H7 (cell line): ENCODE measurements at places on chromosomes 4 and X. TPM values are rescaled to one million over a fixed set of nuclear protein-coding genes. Genes with fewer than 3 reads are reported as not detected.

HMX1 gene
- 2.0 and 4.4 TPM in 2 replicates for total RNA-seq

GRCh38 chrX:94401426-94401825 is 727.4 kb downstream of the FAM133A start:
- no peak for DNase-seq

DNA sequence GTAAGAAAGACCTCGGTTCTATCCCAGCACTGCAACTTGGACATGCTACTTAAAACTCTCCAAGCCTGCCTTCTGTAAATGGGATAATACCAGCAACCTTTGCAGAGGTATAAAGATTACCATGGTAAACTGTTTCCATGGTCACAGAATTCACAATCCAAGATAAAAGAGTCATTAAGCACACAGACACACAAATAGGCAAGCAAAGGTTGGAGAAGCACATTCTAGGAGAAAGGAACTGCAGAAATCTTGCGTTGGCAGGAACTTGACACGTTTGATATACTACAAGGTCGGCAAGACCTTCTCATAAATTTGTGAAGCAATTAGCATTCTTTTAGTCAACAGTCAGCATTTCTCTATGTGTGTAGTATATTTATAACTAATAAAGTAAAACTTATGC is 12.3 kb upstream of the CHRNA9 start:
- DNase-seq: no peak

DNA sequence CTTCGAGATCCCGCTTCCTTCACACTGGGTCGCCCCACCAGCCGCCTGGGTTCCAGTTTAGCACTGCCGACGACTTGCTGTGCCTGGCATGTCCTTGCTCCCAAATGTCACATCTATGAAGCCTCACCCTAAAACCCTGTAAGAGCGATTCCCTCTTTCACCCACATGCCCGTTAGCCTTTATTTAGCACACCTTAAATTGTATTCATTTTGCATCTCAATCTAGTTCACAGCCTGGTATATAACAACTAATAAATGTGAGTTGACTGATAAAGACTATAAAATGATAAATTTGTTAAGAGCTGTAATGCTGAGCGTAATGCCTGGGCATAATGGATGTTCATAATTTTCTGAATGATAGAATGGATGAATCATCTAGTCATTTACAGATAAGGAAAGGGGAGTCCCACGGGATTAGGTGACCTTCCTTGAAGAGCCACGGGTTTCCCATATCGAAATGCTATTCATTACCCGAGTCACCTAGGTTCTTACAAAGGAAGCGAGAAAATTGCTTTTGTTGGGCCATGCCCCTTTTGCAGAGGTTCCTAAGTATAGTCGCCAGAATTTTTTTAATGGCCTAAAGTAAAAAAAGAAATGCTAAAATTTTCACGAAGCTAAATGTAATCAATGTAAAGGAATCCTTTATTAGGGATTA is 1.1 kb upstream of the AP1S2 start:
- DNase-seq: no peak

DNA sequence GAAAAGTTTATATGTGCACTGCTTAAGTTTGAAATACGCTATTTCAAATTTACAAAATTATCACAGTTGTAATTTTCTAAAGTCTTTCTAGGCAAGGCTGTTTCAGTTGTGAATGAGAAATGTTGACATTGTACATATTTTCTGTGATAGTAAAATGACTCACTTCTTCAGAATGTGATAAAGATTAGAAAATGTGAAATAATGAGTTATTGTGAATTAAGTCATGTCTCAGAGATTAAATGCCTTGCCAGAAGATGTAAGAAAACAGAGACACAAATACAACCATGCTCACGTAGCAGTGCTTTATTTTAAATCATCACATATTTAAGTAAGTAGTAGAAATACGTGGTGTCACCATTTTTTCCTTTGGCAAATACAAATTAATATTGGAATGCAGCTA is 768 bp downstream of the CLCN4 start:
- no peak for DNase-seq

DNA sequence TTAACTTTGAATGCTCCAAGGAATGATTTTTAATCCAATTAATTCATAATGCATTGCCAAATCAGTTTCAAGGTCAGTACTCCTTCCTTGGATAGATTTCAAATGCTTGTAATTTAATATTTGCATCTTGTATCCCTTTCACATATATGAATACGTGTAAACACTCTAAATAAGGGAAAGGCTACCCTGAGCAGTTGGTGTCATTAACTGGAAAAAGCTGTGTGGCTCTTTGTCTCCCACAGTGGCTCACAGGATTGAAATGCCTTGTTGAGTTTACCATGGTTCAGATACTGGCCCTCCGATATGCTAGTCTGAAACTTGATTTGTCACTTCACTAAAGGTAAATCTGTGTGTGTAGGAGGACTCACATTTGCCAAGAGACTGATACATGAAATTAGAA is 16.7 kb upstream of the ACOT9 start:
- DNase-seq: no peak

PAGE5 gene
- not detected in 2 replicates for total RNA-seq

GYPE gene
- total RNA-seq: not detected in 2 replicates
